GM23248 (cell line): ENCODE measurements at places on chromosomes 5 and 9. TPM values are rescaled to one million over a fixed set of nuclear protein-coding genes. Genes with fewer than 3 reads are reported as not detected.

DNA sequence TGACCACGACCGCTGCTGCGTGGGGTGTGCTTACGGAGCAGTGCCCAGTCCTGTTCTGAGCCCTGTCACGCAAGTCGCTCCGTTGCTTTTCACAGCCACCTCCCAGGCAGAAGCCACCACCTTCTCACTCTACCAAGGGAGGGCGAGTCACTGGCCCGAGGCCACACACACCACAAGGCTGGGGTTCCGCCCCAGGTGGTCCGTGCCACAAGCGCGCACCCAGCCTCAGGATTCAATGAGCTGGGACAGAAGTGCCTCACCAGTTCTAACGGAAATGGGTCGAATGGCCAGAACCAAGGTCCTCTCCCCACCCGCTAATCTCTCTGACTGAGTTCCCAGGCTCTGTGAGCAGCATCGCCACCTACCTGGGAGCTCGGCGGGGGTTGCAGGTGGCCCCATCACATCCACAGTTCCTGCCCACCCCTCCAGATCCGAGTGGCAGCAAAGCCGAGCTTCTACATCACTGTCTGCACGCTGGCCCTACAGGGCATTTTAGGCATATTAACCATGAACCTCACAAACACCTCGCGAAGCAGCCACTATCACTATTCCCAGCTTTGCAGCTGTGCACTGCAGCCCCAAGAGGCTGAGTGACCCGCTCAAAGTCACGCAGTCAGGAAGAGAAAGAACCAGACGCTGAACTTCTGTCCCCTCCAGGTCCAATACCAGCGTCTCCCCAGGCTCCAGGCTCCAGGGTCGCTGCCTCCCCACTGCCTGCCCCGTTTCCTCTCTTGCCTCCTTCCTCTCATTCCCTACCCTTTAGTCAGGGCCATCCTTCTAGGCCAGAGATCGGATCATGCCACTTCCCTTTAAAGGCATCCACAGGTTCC lies 92.1 kb upstream of the PHYKPL start:
- H3K27me3 ChIP-seq = no peaks in the 10 kb centered on the region
- H3K36me3 ChIP-seq = no peaks in the 10 kb centered on the region
- H3K4me3 ChIP-seq = no peak overlapping the region
- H3K27ac ChIP-seq = no peak overlapping the region

- no peak for DNase-seq
- no peak overlapping the region for H3K4me3 ChIP-seq
- no peaks in the 10 kb centered on the region for H3K36me3 ChIP-seq
- H3K27ac ChIP-seq = no peak overlapping the region
- H3K4me1 ChIP-seq = no peaks in the 10 kb centered on the region
These were observed 1048.8 kb upstream of the ACO1 start for GRCh38 chr9:31335529-31336234.

GRCh38 chr5:154461531-154461930 lies 15.7 kb downstream of the SAP30L start:
- DNase-seq = peak; percentile 70
- H3K4me3 ChIP-seq = no peak overlapping the region
- no peaks in the 10 kb centered on the region for H3K27me3 ChIP-seq
- no peak overlapping the region for H3K27ac ChIP-seq

GRCh38 chr9:111740739-111741138 lies 54.0 kb downstream of the SHOC1 start:
- no peak overlapping the region for H3K27ac ChIP-seq
- DNase-seq = no peak
- H3K36me3 ChIP-seq = no peaks in the 10 kb centered on the region; the same call in 1 of the 2 replicates
- peaks cover 27% of the 10 kb centered on the region for H3K4me1 ChIP-seq
- H3K27me3 ChIP-seq = no peaks in the 10 kb centered on the region
- H3K4me3 ChIP-seq = no peak overlapping the region

GRCh38 chr9:87812375-87813118 lies 70.1 kb upstream of the SPATA31E1 start:
- peak overlapping the region; percentile 26; the same call in 1 of the 2 replicates for H3K4me3 ChIP-seq
- peaks cover 13% of the 10 kb centered on the region for H3K4me1 ChIP-seq
- peak; percentile 88 for DNase-seq
- no peaks in the 10 kb centered on the region for H3K27me3 ChIP-seq

- H3K4me3 ChIP-seq = no peak overlapping the region
- DNase-seq = peak; percentile 91
- H3K27me3 ChIP-seq = no peaks in the 10 kb centered on the region
- peaks cover 67% of the 10 kb centered on the region for H3K36me3 ChIP-seq
- H3K27ac ChIP-seq = peak overlapping the region; percentile 46
These were observed 5.5 kb upstream of the DNAJC21 start for GRCh38 chr5:34923694-34924461.

GRCh38 chr5:2382776-2383697 lies 368.4 kb downstream of the IRX2 start:
- no peak overlapping the region for H3K27ac ChIP-seq
- H3K4me1 ChIP-seq = no peaks in the 10 kb centered on the region
- H3K27me3 ChIP-seq = no peaks in the 10 kb centered on the region
- no peaks in the 10 kb centered on the region for H3K36me3 ChIP-seq
- no peak overlapping the region for H3K4me3 ChIP-seq
- DNase-seq = no peak

DNA sequence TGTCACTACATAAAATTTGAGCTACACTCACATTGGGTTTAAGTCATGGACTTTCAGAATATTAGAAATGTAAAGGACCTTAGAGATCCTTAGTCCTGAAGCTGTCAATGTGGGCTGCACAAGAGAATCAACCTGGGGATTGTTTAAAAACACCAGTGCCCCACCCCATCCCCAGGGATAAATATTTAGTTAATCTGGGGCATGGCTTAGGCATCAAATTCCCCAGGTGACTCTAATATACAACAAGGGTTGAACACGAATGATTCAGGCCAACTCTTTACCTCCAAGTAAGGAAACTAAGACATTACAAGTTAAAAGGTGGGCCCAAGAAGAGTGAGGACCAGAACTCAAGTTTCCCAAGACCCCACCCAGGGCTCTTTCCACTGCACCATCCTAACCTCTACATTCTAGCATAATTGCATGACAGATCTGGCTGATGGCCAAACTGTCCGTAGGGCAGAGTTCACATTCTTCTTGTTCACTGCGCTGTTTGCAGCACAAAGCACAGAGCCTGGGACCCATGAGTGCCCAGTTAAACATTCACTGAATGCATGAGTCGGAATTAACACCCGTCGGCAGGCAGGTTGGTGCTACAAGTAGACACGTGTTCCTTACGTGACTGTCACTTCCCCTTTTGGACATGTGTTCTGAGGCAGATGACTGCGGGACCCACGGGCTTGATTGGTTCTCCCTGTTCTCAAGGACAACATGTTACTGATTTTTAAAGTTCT lies 25.2 kb downstream of the CYFIP2 start:
- H3K4me1 ChIP-seq = peaks cover 30% of the 10 kb centered on the region
- H3K27me3 ChIP-seq = no peaks in the 10 kb centered on the region

- H3K36me3 ChIP-seq = no peaks in the 10 kb centered on the region
- H3K27me3 ChIP-seq = peaks cover 46% of the 10 kb centered on the region
- no peak for DNase-seq
- H3K27ac ChIP-seq = no peak overlapping the region
These were observed 30.0 kb upstream of the SH3RF2 start for GRCh38 chr5:145906401-145906800.

DNA sequence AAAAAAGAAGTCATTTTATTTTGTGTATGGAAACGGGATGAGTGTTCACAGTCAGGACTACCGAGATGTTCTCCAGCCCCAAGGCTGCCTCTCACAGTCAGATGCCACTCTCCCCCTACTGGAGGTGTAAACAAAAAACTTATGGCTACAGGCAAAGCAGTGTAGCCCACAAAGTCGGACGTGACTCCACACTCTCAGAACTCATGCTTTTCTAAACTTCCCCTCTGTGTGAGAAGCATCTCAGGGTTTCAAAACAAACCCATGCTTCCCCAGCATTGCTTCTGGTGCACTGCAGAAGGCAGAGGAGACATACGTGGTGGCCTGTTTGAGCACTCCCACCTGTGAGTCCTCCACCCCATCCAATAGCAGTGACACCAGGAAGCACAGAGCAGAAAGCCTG lies 580.3 kb downstream of the BNC2 start:
- no peak for DNase-seq
- no peaks in the 10 kb centered on the region for H3K27me3 ChIP-seq
- H3K36me3 ChIP-seq = no peaks in the 10 kb centered on the region

DNA sequence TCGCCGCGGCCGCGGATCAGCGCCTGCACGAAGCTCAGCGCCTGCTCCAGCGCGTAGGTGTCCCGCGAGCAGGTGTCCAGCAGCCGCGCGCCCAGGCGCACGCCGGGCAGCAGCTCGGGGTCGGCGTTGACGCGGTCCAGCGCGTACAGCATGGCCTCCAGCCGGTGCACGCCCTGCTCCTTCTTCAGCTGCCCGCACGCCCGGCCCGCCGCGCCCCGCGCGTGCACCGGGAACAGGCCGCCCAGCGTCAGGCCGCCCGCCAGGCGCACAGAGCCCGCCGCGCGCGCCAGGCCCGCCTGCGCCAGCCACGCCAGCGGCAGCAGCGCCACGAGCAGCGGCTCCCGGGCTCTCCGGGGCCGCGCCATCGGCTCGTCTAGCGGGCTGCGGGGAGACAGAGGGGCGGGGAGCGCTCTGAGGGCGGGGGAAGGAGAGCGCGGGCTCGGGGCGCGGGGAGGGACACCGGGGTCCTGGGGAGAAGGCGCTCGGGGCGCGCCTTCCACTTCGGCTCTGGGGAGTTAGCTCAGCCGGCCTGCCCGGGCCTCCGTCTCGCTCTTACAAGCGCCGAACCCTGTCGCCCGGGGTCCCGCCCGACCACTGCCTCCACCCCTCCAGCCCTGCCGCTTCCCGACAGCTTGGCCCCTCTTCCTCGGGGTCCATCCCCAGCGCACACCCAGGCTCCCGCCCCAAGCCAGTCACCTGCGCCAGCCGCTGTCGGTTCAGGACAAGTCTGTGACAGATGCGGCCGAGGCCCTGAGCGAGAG lies at the start of gene GRM6:
Gene GRM6 (minus strand): TSS at position 741 of the 761 bp plus-strand sequence. CDS start 376 bp downstream, at position 365.
- H3K27me3 ChIP-seq = no peaks in the 10 kb centered on the region
- peak; percentile 7 for DNase-seq
- H3K4me3 ChIP-seq = no peak within 1 kb of the TSS
- no peak within 1 kb of the TSS for H3K27ac ChIP-seq
- no peaks in the 10 kb centered on the region for H3K4me1 ChIP-seq

- H3K27me3 ChIP-seq = no peaks in the 10 kb centered on the region
- H3K4me1 ChIP-seq = peaks cover 20% of the 10 kb centered on the region
- no peaks in the 10 kb centered on the region for H3K36me3 ChIP-seq
- DNase-seq = no peak
- H3K27ac ChIP-seq = no peak overlapping the region
These were observed 14.0 kb upstream of the JAK2 start for GRCh38 chr9:4970970-4971641.

DNA sequence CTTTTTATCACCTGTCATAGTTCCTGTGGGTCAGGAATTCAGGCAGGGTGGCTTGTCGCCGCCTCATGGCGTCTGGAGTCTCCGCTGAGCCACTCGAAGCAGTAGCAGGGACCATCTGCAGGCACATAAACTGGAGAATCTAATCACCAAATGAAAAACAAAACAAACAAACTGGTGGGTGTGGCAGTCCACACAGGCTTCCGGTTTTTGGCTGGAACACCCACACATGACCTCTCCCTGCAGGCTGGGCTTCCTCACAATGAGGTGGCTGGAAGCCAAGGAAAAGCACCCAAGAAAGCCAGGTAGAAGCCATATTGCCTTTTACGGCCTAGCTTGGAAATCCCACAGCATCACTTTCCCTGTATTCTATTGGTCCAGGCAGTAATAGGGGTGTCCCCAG lies 197.0 kb downstream of the SYK start:
- H3K27me3 ChIP-seq = no peaks in the 10 kb centered on the region
- H3K27ac ChIP-seq = no peak overlapping the region
- DNase-seq = no peak
- H3K4me1 ChIP-seq = peaks cover 9% of the 10 kb centered on the region

DNA sequence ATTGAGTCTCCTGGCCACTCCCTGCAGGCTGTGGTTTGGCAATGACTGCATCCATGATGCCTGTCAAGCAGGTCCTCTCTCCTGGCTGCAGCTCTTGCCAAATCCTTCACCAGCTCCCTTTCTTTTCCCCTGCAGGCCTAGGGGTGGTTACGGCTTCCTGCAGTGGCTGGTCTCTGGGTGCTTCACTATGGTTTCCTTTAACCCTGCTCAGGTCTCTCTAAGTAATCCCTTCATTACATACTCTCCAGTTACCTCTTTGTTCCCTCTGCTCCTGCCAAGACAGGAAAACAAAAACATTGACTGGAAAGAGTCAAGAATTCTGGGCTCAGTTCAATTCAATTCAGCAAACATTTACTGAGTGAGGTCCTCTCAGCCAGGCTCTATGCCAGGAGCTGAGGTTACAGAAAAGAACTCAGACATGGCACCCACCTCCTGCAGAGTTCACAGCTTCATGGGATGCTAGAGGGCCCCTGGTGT lies 19.8 kb upstream of the PTPN3 start:
- no peak overlapping the region for H3K27ac ChIP-seq
- H3K4me1 ChIP-seq = no peaks in the 10 kb centered on the region
- H3K36me3 ChIP-seq = no peaks in the 10 kb centered on the region
- H3K4me3 ChIP-seq = no peak overlapping the region
- no peak for DNase-seq

- H3K27me3 ChIP-seq = no peaks in the 10 kb centered on the region
- no peaks in the 10 kb centered on the region for H3K36me3 ChIP-seq
- no peak overlapping the region for H3K4me3 ChIP-seq
- H3K4me1 ChIP-seq = no peaks in the 10 kb centered on the region
- no peak overlapping the region for H3K27ac ChIP-seq
- DNase-seq = peak; percentile 31
These were observed 853.3 kb downstream of the MAT2B start for GRCh38 chr5:164358531-164359259.

- no peaks in the 10 kb centered on the region for H3K4me1 ChIP-seq
- peak; percentile 48 for DNase-seq
- no peaks in the 10 kb centered on the region for H3K27me3 ChIP-seq
- H3K36me3 ChIP-seq = no peaks in the 10 kb centered on the region
- H3K4me3 ChIP-seq = no peak overlapping the region
These were observed 8.0 kb upstream of the HABP4 start for GRCh38 chr9:96441798-96442445.

GRCh38 chr9:124855944-124856765 lies 2.9 kb downstream of the WDR38 start:
- peak; percentile 54 for DNase-seq
- H3K27me3 ChIP-seq = no peaks in the 10 kb centered on the region
- H3K36me3 ChIP-seq = peaks cover 27% of the 10 kb centered on the region
- no peak overlapping the region for H3K27ac ChIP-seq
- no peak overlapping the region for H3K4me3 ChIP-seq

MZB1 gene
- polyA plus RNA-seq = 0.32 TPM in 1 of 2 replicates, not detected in the other

VLDLR gene
- polyA plus RNA-seq = 14.1 and 15.1 TPM in 2 replicates

RLN2 gene
- not detected in 2 replicates for polyA plus RNA-seq

PCDHA11 gene
- not detected in 2 replicates for polyA plus RNA-seq
